Stimulated activated CD4-positive, alpha-beta T cell treated with anti-CD3 and anti-CD28 coated beads, Interleukin-1b, Interleukin-23, amount 100 ng/mL, for 1 hour (primary cell): ENCODE measurements at places on chromosomes 7 and 10.

DNA sequence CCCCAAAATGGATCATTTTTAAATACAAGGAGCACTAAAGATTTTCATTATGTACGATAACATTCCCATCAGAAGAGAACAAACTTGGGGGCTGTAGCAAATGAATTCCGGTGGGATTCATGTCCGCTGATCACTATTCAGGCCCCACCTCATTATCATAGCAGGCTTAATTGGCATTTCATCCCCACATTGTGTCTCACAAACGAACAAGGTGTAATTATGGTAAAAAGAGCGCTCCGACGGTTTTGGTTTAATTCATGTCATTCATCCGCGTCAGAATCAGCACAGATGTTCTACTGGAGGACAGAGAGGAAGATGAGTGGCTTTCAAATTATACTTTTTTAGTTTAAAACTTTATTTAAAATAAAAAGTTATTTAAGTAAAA lies 124.7 kb downstream of the MAD1L1 start:
- DNase-seq: no peak

DNA sequence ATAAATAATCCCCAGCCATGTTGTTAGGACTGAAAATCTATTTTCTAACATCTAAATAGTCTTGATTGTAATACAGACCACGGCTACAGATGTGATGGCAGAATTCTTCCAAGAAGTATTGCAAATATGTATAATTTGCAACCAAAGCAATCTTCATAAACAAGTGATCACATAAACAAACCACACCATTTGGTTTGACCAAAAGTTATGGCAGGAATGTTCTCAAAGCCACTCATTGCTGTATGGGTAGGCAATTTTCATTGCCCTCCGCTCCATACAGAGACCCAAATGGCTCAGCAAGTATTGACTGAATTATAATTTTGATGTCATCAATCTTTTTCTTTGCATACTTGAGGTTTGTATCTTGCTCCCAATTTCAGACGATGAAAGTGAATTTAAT lies 19.0 kb upstream of the RHOBTB1 start:
- DNase-seq: no peak

DNA sequence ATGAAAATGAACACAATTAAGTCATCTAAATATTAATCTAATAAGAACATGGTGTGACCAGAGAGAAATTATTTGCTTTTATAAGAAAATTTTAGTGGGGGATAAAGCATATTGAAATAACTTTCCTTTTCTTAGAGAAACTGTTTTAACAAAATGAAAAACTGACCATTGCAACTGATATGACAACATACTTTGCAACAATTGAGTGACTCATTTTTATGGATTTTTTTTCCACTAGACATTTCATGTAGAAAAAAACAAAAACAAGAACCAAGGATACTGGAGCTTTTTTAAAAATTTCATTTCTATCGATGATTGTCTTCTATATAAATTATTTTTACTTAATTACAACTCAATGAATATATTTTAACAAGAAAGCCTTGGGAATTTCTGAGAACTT lies 90.0 kb downstream of the C1GALT1 start:
- no peak for DNase-seq

DNA sequence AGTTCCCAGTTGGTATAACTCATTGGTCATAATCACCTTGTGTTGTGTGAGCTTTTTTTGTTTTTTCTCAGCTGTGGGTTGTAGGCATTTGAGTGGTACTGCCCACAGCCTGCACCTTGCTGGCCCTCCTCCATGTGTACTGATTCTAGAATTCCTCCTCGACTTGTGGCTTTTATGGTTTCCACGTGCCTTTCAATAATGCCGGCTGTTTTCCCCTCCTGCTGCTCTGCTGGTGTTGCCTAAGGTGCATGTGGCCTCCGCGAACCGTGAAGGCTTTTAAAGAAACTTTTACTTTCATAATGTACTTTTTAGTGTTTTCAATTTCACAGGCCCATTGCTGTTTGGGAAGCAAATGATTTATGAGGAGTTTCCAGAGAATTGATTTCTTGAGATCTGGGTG lies 518.0 kb downstream of the REEP3 start:
- no peak for DNase-seq

DNA sequence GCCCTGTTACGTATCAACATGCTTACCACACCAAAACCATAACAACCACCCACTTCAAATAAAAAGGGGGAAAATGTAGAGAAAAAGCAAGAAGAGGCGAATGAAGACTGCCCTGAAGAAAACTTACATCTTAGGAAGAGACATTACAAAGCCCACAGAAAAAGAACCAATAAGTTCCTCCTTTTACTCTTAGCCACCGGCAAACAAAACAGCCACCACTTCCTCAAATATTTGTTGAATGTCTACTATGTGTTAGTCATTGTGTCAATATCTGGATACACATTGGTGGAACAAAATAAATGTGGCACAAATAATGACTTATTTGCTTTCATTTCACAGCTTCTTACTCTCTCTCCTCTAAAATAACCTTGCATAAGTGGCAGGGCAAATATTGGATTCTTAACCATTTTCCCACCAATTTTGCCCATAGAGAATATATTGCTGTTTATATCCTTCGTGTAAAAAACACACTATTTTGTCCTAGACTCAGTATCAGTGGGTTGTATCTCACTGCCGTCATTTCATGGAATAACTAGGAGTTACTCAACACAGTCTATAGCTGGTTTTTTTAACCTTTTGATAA lies 106.8 kb downstream of the ANK3 start:
- no peak for DNase-seq
